Stimulated activated CD4-positive, alpha-beta T cell treated with anti-CD3 and anti-CD28 coated beads, Interleukin-15, amount 100 ng/mL, for 1 hour (primary cell): ENCODE measurements at places on chromosomes 16 and 17.
A peak's percentile ranks its signal among the peaks of the same experiment; 100 is the strongest.

- no peak for DNase-seq
Measured at GRCh38 chr17:18261146-18261515, 669 bp downstream of the MIEF2 start.

GRCh38 chr16:53089434-53090285, 34.9 kb downstream of the CHD9 start:
- DNase-seq, result no peak

- no peak for DNase-seq
Measured at GRCh38 chr16:4426722-4427372, 1.2 kb downstream of the DNAJA3 start.

GRCh38 chr16:19389246-19389645, 28.4 kb upstream of the TMC5 start:
- DNase-seq, result no peak

DNA sequence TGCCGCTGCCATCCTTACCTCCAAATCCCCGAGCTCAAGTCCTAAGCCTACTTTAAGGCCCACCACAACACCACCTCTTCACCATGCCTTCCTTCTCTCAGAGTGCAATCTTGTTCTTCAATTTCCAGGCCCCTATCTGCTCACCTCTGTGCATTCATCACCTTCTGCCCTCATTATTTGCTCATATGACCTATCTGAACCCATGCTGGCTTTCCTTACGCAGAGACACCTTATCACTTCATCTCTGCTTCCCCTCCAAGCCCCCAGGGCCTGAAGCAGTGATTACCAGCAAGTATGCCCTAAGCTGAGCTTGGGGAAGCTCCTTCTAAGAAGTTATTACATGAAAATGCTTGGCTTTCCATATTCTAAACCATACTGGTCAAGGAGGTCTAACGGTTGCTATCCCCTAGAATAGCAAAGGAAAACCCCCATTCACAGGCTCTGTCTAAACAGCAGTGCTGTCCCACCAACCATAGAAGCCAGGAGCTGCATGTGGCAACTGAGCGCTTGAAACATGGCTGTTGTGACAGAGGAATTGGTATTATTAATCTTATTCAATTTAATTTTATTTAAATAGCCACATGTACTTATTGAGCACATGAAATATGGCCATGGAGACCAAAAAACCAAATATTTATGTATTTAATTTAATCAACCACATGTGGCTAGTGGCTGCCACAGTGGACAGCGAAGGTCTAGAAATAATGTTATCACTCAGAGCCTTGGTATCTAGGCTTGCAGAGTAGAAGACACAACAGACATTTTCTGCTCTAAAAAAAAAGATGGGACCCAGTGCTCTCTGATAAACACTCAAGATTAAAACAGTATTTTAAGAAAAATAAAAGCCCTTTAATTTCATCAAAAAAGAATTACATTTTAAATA, 13.9 kb downstream of the USP7 start:
- no peak for DNase-seq

GRCh38 chr16:31877876-31878642, 4.5 kb downstream of the ZNF267 start:
- no peak for DNase-seq

- DNase-seq, result no peak
Measured at GRCh38 chr16:4535627-4536108, 2.9 kb downstream of the CDIP1 start.

GRCh38 chr16:13377143-13377542, 475.7 kb downstream of the SHISA9 start:
- DNase-seq, result no peak

DNA sequence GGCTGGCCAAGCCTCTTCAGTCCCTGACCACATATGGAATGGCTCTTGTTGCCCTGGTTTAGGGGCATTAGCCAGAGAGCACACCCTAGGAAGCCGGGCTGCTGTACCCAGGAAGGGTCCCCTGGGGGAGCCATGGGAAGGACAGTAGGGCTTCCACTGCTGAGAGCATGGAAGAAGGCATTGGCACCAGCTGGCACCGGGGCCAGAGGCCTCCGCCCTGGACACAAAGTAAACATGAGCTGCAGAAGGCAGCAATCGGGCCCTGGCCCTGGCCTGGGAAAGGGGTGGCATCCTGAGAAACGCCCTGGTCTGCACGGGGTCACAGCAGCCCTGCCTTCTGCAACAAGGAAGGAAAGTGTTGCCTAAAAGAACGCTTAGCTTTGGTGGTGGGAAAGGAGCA, 49.4 kb downstream of the VAC14 start:
- DNase-seq, result no peak

DNA sequence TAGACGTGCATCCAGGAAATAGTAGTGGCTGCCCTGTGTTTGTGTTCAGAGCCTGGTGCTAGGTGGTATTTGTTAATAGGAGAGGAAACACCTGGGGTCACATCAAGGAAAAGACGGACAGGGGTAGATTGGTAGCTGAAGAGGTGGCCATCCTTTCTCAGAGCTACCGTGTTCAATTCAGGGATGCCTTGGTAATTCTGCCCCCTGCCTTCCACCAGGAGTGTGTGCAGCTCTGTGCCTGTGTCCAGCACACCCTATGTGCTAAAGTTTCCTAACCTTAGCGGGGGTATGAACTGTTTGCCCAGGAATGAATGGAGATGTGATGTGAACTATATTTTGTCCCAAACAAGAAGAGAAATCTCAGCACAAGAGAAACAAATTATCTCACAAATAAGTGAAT, 174.1 kb upstream of the MPHOSPH6 start:
- DNase-seq, result no peak

DNA sequence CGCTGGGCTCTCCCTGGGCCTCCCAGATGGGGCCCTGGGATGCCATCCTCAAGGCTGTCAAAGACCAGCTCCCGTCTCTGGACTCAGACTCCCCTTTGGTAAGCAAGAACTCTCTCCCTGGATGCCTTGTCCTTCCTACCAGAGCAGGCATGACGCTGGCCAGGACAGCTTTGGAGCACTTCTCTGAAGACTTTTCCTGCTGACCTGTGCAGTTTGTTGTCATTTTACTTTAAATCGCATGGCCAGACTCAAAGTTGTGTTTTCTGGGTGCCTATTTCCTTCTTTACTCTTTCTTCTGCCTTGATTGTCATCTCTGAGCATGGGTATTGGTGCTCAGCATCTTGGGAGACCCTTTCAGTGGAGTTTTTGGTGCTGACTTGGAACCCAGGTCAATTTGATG, 2.2 kb downstream of the DNAAF8 start:
- no peak for DNase-seq

- peak; percentile 20 for DNase-seq
Measured at GRCh38 chr17:78842881-78843565, 2.4 kb upstream of the USP36 start.

DNA sequence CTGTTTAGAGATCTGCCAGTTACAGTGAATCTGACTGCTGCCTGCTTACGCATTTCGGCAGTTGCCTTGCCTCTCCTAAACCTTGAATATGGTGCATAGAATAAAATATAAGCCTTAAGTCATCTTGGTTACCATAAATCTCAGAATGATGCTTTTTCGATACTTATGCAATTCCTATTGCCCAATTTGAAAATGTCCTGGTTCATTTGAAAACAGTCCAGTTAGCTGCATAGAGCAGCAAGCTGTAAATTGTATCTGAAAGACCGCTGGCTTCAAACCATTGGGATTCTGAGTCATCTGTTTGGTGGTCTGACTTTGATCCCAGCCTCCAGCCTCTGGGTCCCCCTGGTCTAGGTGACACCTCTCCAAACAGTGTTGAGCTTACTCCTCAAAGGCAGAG, 2.7 kb upstream of the PRKCA start:
- DNase-seq, result no peak
